Activated T-cell treated with anti-CD3 and anti-CD28 coated beads for 48 hours (primary cell): ENCODE measurements at places on chromosomes 7 and 10.

DNA sequence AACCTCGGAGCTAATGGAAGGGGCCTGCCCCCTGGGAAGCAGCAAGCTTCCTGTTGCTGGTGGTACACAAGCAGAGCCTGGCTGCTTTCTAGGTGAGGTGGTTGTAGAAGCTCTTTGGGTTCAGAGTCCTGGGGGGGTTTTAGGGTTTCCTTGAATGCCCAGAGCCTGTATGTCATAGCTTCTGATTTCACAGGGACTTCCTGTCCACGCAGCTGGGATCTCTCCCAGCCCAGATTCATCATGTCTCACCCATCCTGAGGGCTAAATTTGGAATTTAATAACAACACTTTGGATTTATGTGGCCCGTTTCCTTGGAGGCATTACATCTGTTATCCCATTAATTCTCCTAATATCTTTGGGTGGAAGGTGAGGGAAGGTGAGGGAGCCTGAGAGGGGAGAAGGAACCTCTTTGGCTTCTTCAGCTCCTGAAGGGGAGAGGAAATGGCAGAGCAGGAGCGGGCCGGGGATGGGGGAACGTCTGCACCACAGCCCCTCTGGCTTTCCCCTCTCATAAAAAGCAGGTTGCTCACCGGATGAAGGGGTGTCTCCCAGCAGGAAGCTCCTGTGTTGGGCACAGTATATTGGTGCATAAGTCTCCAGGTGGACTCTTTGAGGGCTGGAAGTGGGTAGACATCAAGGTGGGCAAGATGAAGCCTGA is 19.7 kb downstream of the RPS24 start:
- no peak for DNase-seq

DNA sequence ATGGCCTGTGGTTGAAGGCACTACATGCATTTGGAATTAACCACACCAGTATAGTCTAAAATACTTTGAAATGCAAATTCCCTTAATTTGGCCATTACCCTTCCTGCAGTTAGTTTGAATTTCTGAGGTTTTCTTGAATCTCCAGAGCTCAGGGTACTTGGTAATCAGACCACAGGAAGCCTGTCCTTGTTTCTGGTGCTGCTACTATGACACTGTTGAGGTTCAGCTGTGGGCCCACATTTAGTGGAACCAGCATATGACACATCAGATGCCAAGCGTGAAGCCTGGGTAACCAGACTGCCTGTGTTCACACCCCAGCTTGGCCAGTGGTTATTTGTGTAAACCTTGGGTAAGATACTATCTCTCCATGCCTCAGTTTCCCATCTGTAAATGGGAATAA is 124.3 kb downstream of the SNX10 start:
- DNase-seq = no peak

DNA sequence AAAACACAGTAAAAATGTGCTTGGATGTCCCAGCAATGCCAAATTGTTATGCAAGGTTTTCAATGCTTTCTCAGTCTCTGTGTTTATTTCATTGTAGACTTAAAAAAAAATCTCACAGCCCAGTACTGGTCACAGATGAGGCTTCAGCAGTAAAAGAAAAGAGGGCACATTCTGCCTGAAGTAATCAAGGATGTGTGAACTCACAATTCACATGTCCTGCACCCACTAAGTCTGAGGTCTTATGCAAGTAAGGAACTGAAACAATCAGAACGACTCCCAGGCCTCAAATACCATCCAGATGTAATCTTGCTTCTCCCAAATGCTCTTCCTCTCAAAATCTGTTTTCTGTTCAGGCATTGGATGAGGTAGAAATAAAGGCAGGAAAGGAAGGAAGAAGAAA is 33.7 kb downstream of the ADRB1 start:
- no peak for DNase-seq

GRCh38 chr7:25739143-25739542 is 412.9 kb upstream of the NFE2L3 start:
- DNase-seq = no peak

DNA sequence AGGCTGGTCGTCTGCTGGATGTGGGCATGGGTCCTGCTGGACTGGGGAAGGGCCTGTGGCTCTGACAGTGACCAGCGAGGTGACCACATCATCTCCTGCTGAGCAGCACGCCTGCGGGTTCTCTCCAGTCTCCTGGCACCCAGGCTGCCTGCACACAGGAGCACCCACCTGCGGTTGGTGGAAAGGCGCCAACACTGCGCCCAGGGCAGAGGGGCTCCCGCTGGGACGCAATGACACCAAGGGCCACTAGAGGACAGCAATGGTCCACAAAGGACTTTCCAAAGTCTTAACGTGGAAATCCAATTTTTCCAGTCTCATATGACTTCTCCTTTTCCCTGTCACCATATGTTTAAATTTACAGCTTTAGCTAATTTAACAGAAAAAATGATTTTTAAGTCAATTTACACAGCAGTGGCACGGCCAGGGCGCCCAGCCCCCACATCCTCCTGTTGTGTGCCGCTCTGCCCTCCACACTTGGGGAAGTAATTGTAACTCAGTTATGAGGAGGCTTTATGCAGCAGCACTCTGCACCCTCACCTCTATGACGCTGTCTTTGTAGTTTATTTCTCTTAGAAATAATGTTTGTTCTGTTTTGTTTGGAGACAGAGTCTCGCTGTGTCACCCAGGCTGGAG is 38.1 kb downstream of the CFAP46 start:
- peak; percentile 41 for DNase-seq

GRCh38 chr7:121853307-121853706 is 19.7 kb upstream of the PTPRZ1 start:
- DNase-seq = no peak

DNA sequence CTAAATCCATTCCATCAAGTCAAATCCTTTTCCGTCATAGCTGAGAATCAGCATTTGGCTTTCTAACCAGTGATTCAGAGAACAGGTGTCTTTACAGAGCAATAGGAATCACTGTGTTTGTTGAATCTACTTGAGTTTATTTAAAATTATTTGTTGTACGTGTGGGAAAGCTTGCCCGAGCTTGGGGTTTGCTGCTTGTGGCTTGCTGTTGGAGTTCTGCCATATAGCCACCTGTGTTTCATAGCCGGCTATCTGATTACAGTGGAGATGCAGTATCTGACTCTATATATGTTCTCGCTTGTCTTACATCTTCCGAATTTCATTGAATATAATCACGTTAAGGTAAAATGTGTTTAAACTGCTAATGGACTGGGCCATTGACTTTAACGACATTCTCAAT is 274.3 kb upstream of the MKI67 start:
- no peak for DNase-seq

GRCh38 chr7:119522698-119523097 is 750.3 kb upstream of the KCND2 start:
- DNase-seq = no peak

DNA sequence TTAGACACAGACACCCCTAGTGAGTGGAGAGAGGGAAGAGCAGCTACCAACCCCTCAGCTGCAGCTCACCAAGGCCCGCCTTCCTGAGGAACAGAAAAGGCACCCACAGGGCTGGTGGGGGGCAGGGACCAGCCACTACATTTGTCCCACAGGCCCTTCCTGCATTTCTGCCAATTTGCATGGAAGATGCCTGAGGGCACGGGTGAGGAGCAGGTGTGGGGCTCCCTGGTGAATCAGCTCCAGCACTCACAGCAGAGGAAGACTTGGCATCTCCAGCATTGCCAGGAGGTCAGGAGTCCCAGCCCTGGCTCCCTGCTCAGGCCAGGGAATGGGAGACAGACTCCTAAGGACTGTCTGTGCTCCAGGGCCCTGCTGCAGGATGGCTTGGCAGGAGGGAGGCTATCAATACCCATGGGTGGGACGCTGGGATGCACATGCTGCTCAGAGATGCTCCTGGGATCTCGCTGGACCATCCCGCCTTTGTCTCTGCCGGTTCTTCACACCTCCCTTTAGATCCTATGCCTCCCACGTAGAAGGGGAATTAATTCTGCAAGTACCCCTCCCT is 109.7 kb downstream of the SLIT1 start:
- DNase-seq = no peak

DNA sequence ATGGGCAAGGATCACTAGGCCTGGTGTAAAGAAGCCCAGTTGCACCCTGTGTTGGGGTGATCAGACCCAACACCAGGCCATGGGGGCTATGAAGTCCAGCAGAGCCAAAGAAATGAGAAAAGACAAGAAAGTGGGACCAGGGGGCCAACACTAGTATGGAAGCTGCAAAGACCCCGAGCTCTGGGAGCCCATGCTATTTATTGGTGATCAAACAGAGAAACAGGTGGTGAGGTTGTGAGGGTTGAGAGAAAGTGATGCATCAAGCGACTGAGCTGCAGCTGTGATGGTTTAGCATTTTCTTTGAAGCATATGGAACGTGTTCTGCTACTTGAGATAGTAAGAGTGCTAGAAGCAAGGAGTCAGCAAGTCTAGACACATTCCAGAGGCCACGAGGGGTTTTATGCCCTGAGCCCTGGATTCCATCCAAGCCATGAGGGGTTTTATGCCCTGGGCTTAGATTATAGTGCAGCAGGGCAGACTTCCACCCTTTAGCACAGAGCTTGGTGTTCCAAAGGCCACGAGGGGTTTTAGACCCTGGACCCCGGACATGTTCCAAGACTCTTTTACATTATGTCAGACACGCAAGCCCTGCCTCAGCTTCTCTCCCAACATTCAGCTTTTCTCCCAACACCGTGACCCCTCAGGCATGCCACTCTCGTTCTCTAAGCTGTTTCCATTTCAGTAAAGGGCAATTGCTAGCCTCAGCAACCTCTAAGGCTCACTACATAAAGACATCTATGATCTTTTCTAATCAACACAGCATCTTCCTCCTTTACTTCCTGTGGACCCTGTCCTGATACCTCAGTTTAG is 43.1 kb upstream of the GPAM start:
- no peak for DNase-seq

- DNase-seq = no peak
These were observed 43.4 kb downstream of the CAMK2B start for GRCh38 chr7:44281811-44282600.

GRCh38 chr10:43083764-43084163 is 6.9 kb downstream of the RET start:
- no peak for DNase-seq

DNA sequence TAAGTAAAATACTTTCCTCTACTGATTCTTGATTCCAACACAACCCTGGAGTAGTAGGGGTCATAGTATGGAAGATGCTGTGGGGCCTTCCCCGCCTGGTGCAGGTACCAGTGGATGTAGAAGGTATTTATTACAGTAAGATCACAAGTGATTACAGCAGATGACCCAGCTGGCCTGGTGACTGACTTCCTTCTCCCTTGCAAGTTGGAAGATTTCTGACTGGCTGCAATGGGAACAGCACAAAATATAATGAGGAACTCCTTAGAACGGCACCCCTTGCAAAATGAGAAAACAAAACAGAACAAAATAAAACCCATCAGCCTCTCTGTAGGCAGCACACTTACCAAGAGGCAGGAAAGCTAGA is 61.7 kb upstream of the TARP start:
- no peak for DNase-seq

GRCh38 chr7:33970536-33970935 is 65.2 kb downstream of the BMPER start:
- no peak for DNase-seq

GRCh38 chr7:122626785-122627184 is 72.1 kb downstream of the RNF133 start:
- no peak for DNase-seq

DNA sequence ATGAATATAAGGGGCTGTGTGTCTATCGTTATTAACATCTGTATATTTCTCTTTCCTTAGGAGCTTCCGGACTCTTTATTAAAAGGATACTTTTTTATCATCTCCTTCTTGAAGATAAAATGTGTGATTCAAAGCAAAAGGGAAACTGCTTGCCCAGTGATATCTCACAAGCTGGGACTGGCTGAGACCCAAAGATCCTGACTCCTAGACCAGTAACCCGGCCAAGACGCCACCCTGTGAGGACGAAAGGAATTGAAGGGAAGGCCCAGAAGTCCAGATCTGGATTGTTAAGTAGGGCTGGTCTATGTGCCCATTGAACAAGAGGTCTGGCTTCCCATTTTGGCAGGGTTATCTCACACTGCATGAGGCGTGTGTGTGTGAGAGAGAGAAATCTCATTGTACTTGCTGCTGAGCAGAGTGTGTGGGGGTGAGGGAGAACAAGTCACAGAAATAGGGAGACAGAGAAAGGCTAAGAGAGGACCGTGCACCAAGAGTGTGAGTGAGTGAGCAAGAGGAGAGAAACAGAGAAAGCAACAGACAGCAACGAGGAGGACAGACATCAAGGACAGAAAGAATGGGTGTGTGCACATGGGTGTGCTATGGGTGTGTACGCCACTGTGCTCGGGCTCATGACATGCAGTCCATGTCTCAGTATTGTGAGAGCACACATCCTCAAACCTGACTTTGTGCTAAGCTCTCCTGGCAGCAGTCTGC is 75.4 kb downstream of the PLXNA4 start:
- DNase-seq = no peak

- no peak for DNase-seq
These were observed 573.8 kb downstream of the POM121L12 start for GRCh38 chr7:53609185-53609584.

- no peak for DNase-seq
These were observed 7.0 kb downstream of the GET4 start for GRCh38 chr7:883055-884021.

DNA sequence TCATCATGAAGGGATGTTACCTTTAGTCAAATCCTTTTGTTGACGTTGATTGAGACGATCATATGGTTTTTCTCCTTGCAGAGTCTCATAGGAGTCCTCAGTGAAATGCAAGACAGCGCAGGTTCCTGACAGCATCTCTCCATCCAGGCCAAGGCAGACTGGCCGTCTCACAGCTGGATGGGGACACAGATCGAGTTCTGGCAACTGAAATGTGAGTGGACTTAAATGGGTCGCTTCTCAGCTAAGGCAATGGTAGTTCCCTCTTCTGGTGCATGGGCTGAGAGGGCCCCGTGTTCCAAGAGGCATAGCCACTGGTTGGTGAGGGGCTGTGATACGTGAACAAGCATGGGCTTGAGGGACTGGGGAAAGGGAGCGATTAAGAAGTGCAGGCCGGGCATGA is 99.3 kb upstream of the CPXM2 start:
- DNase-seq = no peak

DNA sequence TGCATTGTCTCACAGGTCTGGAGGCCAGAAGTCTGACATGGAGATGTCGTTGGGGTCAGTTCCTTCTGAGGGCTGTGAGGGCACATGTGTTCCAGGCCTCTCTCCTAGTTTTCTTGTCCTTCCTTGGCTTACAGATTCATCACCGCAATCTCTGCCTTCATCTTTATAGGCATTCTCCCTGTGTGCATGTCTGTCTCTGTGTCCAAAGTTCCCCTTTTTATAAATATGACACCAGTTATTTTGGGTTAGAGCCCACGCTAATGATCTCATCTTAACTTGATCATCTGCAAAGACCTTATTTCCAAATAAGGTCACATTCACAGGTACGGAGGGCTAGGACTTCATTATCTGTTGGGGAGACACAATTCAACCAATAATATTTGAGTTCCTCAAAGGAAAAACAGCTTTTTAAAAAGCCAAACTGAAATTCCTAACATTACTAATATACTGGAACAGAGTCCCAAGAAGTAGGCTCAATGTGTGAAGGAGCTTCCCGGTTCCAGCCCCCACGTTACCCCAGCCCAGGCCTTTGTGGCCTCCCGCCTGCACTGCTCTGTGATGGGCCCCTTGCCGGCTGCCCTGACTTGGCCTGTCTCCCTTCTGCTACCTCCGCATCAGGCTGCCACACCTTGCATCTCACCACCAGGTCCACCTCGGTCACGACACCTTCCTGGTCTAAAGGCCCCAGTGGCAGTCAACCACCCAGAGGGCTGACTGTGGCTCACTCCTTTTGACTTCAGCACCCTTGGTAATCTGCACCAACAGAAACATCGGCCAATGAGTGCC is 142.7 kb downstream of the KCNMA1 start:
- no peak for DNase-seq
